Stimulated activated CD4-positive, alpha-beta T cell treated with anti-CD3 and anti-CD28 coated beads, Interleukin-1b, Interleukin-23, amount 100 ng/mL, for 24 hours (primary cell): ENCODE measurements at places on chromosomes 11 and 22.

- no peak for DNase-seq
These were observed 73.5 kb upstream of the PPARA start for GRCh38 chr22:46076651-46077339.

- no peak for DNase-seq
These were observed 53.8 kb downstream of the PAX6 start for GRCh38 chr11:31757260-31757835.

GRCh38 chr11:44614281-44614775, 48.9 kb downstream of the CD82 start:
- no peak for DNase-seq

GRCh38 chr22:38175206-38176118, 6.2 kb downstream of the PLA2G6 start:
- DNase-seq: no peak

- no peak for DNase-seq
These were observed 29.8 kb upstream of the CREB3L1 start for GRCh38 chr11:46247659-46248058.

- DNase-seq: no peak
These were observed 107.7 kb upstream of the POU2AF2 start for GRCh38 chr11:111137846-111138245.

DNA sequence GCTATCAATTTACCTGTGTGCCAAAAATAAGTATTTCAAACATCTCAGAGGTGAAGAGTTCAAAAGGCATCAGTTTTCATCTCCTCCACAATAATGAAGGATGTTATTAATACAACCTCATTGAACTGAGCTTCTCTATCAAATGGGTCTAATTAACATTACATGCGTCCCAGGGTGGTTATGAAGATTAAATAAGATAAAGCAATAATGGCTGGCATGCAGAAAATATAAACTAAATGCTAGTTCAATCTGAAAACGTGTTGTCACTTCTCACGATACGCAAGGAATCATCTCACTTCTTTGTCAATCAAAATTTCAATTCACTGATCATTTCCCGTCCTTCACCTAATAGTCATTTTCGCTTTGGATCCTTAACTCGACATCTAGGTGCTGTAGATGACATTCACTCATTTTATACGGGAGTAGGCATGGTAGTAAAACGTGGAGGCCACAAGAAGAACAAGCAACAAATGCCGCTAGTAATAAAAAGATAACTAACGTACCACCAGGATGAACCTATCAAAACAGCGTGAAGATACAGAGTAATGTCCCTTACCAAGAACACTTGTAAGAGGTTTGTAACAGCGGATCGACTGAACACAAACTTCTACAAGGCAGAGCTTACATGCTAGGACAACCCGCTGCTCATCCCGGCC, 918 bp downstream of the CHORDC1 start:
- DNase-seq: no peak

DNA sequence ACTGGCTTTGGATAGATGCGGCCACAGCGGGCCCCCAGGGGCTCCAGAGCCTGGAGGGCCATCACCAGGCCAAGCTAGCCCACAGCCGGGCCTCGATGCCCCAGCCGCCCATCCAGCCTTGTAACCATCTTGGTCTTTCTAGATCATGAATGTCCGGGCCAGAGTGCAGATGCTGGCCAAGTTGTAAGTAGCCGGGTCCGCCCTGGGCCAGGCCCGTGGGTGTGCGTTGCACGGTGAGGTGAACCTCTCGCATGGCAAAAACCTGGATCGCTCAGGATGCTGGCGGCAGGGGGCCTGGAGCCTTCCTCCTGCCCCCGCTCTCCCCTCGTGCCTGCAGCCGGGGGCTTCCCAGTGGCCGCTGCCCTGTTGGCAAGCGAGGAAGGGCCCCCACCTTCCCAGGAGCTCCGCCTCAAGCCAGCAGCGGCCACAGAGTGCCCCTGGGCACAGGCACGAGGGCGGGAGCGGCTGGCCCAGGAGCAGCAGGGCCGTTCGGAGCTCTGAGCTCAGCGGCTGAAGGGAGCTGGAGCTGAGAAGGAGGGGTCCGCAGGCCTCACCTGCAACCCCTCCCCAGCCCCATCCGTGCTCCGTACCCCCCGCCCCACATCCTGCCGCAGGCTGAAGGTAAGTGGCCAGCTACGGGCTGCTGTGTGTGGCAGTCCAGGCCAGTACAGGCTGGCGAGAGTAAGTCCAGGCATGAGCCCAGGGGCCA, 10.9 kb upstream of the MRPL23 start:
- DNase-seq: no peak

- DNase-seq: no peak
These were observed 1411.1 kb downstream of the BRD1 start for GRCh38 chr22:48416396-48417224.

- no peak for DNase-seq
These were observed 26.8 kb downstream of the OR2AG2 start for GRCh38 chr11:6745018-6745417.

DNA sequence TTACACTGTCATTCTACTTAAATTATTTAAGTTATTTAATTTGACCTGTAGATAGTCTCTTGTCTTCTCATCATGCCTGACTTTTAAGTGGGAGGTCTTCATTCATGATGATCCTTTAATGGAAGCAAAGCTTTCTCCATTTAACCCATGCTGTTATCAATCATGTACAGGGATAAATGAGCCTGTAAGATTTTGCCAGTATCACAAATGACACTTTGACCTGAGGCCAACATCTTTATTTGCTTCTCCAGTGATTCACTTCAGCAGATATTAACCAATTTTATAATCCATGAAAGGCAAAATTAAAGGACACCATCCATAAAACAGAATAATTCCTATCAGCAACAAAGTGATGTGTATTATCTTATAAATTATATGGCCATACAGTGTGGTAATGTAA, 7.7 kb downstream of the CCDC73 start:
- no peak for DNase-seq

DNA sequence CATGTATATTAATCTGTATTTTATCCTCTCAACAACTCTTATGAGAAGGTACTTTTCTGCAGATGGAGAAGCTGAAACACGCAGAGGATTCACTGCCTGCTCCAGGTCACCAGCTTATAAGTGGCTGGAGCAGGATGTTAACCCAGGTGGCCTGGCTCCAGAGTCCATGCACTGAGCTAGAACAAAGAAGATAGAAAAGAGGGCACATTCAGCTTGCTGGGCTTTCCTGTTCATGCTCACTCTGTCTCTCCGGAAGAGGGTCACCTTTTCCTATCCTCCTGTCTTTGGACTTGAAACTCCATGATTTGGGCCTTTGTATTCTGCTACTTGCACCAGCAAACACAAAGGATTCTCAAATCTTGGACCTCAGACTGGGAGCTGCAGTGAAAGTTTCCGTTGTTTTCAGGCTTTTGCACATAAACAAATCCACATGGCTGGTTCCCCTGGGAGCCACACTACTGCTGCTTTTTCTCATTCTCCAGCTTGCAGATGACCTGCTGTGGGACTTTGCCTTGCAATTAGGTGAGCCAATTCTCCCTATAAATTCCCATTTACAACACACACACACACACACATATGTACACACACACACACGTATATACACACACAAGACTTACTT, 117.3 kb upstream of the GRK3 start:
- DNase-seq: no peak

- no peak for DNase-seq
These were observed 27.3 kb downstream of the MAFF start for GRCh38 chr22:38228873-38229740.

GRCh38 chr11:704781-705645, 1.0 kb upstream of the EPS8L2 start:
- no peak for DNase-seq

DNA sequence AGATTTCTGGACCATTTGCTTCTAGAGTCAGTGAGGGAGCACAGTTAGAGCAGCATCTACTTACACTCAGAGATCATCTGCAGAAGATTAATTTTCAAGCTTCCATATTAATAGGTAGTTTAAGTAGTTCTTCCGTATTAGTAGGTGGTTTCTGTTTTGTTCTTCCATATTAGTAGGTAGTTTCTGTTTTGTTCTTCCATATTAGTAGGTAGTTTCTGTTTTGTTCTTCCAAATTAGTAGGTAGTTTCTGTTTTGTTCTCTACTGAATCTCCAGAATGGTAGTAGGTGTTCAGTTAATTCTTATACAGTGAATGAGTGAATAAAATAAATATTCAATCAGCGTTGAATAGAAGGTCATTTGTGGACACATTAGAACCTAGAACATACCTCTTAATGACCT, 175.7 kb downstream of the TMEM135 start:
- DNase-seq: no peak

DNA sequence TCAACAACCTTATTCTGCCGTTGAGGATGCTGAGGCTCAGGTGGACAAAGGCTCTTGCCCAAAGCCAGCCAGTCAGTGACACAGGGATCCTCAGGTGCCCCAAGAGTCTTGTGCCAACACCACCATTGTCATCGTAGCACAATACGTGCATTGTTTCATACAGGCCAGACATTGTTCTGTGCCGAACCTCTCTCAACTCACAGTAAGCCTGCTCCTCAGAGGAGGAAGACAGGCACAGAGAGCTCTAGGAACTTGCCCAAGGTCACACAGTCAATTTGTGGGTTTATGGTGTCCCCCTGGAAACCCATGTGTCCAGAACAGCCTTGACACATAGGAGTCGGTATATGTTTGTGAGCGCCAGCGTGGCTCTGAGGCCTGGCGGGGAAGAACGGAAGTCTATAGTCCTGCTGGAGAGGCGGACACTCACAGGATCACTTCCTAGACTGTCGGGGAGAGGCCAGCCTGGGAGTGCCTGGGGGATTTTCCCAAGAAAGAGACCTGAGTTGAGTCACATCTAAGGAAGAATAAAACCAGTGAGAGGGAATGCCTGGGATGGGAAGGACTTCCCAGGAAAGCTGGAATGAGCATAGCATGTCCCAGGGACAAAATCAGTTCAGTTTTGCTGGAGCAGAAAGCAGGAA, 20.2 kb downstream of the LIF start:
- no peak for DNase-seq

- no peak for DNase-seq
These were observed 270.0 kb downstream of the SOX6 start for GRCh38 chr11:16086229-16086819.

- no peak for DNase-seq
These were observed 49.7 kb downstream of the ST14 start for GRCh38 chr11:130209128-130209932.

- no peak for DNase-seq
These were observed 57.2 kb downstream of the GUCY1A2 start for GRCh38 chr11:106961048-106961447.

- no peak for DNase-seq
These were observed 72.0 kb upstream of the IGLL5 start for GRCh38 chr22:22815397-22816170.

- DNase-seq: no peak
These were observed at the start of gene BACE1 for GRCh38 chr11:117316197-117316961. TSS of gene BACE1 (minus strand) at chr11:117316256. CDS start at chr11:117315795, 461 bp downstream.

GRCh38 chr11:118051136-118051610, 25.7 kb upstream of the TMPRSS4 start:
- DNase-seq: no peak

- no peak for DNase-seq
These were observed 51.2 kb upstream of the SLC22A12 start for GRCh38 chr11:64539711-64540427.

- DNase-seq: no peak
These were observed 8.4 kb upstream of the CTR9 start for GRCh38 chr11:10742460-10743208.

DNA sequence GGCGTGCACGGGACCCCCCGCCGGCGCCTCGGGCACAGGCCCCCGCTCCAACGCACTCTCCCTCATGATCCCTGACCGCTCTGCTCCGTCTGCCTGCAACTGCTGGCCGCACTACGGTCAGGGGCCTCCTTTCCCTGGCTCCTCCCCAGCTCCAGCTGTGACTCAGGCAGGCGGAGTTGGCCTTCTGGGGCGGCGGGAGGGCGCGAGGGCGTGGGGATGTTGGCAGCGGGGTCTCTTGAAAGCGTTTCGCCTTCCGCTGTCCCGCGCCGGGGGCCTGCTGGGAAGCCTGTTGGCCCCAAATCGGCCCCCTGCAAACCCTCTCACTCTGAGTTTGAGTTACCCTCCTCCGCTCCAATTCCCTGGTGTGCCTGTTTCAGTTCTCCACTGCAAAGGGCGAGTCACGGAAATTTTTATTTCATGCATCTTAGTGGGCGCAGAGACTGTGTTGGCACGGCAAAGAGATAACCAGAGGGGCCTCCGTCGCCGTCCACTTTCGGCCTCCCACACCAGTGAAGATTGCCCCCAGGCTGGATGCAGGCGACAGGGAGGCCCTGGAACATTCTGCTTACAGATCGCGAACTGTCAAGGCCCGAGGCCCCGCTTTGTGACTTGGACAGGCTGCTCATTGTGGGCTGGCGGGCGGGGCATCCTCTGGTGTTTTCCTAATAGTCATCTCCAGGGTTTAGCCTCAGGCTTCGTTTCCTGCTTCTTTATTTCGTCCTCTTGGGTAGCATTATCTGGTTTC, at the start of gene CAVIN3:
Gene CAVIN3 (minus strand): TSS at position 91 of the 745 bp plus-strand sequence. CDS start 25 bp downstream, at position 66.
- DNase-seq: peak; percentile 47

DNA sequence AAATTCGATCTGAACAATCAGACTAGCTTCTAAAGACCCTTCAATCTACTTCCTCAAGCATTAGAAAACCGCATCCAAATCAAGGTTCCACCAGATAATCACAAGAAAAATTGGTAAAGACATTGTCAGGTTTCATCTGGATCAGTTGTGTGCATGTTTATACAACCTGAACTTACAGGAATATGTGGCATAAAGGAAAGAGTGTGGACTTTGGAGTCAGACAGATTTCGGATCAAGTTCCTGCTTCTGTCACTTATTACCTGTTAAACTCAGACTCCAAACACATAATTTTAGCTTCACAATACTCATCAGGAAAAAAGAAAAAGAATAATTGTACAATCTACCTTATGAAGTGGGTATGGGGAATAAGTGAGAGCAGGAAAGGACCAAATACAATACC, 80.5 kb downstream of the MPPED2 start:
- DNase-seq: no peak

DNA sequence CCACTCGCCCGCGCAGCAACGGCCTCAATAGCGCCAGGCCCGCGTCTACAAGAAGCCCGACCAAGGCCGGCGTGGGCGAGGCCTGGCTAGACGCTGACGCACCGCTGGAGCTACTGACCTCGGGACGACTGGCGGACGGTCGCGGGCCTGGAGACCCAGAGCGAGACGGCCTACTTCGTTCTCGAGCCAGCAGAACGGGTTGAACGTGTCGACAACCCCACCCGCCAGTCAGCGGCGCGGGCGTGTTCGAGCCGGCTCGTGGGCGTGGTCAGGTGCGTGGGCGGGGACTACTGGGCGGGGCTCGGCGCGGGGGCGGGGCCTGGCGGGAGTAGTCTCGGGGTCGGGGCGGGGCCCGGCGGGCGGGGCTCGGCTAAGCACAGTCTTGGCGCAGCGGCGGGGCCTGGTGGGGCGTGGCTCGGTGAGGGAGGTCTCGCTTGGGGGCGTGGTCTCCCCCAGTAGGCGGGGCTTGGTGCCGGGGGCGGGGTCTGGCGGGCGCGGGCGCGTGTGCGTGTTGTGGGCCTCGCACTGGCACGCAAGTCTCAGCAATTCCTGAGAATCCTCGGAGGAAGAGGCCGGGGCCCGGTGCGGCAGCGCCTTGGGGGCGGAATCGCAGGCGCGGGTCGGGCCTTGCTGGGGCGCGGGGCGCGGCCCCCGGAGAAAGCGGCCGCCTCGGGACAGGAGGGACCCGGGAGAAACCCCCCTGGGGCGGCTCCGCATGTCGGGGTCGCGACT, at the start of gene RNH1:
Gene RNH1 (minus strand): TSS at position 248 of the 732 bp plus-strand sequence. CDS start 5,080 bp downstream, outside the sequence.
- DNase-seq: peak; percentile 100
